ENCODE measurements at places on chromosomes 3 and 15.

DNA sequence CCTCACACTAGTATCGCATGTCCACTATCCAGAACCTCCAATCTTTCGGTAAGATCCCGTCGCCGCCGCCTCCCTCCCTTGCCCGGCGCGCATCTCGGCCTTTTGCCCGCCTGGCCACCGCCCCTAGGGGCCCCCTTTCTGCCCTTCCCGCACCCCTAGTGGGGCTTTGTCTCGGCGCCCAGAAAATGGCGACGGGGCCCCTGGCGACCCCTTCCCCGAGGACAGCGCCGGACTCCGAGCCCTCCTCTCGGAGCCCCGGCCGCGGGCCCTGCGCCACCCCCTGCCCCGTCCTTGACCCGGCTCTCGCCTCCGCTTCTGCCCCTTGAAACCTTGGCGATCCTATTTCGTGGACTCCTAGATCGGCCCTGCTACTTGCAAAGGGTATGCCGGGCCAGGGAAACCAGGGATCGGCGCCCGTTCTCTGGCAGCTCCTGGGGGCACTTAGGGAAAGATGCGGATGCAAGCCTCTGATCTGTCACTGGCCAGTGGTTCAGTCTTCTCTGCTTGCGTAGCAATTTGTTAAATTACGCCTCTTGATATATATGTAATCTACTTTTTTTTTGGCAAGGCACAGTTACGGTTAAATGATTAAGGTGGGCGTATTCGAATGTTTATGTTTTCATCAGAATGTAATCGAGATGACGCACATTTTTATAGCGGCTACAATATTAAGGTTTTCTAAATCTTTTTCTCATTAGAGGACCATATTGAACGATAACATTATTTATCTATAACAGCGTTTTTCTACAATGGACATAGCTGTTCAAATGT, 603 bp downstream of the EIF1B start:
- H3K27ac ChIP-seq, result peak overlapping the region; percentile 99
- peaks cover 7% of the 10 kb centered on the region for H3K4me1 ChIP-seq
- peak overlapping the region; percentile 100 for H3K4me3 ChIP-seq
- no peaks in the 10 kb centered on the region for H3K36me3 ChIP-seq
- peaks cover 3% of the 10 kb centered on the region for H3K27me3 ChIP-seq

DNA sequence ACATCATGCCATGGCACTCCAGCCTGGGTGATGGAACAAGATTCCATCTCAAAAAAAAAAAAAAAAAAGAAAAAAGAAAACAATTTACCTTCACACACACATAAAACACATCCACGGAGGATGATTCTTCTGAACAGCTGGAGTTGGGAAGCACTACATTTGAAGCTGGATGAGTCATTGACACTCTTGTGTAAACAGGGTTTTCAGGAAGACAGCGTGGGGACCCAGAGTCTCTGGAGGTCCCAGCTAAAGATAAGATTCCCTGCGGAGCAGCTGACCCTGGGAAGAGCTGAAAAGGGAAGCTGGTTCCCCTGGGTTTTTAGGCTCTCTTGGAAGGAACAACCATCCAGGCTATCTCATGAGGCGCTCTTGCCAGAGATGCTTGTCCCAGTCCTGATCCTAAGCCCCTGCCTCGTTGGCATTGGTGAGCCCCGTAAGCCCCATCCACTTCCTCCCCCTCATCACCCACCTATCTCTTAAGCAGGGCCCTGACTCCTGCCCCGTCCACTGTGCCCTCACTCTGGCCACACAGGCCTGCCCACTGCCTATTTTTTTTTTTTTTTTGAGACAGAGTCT, 32.0 kb upstream of the FURIN start:
- H3K4me1 ChIP-seq, result no peaks in the 10 kb centered on the region
- DNase-seq, result no peak
- no peak overlapping the region for H3K4me3 ChIP-seq
- no peak overlapping the region for H3K27ac ChIP-seq
- no peaks in the 10 kb centered on the region for H3K36me3 ChIP-seq
- peaks cover 2% of the 10 kb centered on the region for H3K27me3 ChIP-seq

GRCh38 chr3:164371681-164372080, 706.6 kb downstream of the SI start:
- no peaks in the 10 kb centered on the region for H3K4me1 ChIP-seq
- H3K36me3 ChIP-seq, result no peaks in the 10 kb centered on the region
- DNase-seq, result no peak
- no peak overlapping the region for H3K27ac ChIP-seq
- no peaks in the 10 kb centered on the region for H3K27me3 ChIP-seq

GRCh38 chr3:168977716-168978374, 685.7 kb downstream of the MECOM start:
- H3K27me3 ChIP-seq, result no peaks in the 10 kb centered on the region
- no peak for DNase-seq
- H3K4me1 ChIP-seq, result no peaks in the 10 kb centered on the region
- no peak overlapping the region for H3K4me3 ChIP-seq

DNA sequence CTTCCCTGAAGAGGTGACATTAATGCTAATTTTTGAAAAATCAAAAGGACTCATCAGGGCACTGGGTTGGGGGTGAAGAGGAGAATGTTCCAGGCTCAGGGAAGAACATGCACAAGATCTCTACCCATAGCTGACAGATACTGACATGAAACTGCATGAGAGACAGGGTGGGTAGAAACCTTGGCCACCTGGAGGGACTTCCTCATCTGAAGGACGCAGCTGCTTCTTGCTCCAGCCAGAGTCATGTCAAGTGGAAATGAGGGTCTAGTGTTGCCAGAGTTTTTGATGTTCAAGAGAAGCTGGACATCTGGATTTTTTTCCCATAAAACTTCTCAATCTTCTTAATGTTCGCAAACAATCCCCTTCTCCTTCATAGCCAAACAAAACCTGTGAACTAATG, 29.7 kb downstream of the AMOTL2 start:
- H3K27me3 ChIP-seq, result peaks cover 9% of the 10 kb centered on the region
- no peak for DNase-seq
- peaks cover 11% of the 10 kb centered on the region for H3K36me3 ChIP-seq
- H3K4me1 ChIP-seq, result peaks cover 6% of the 10 kb centered on the region
- no peak overlapping the region for H3K4me3 ChIP-seq

- no peaks in the 10 kb centered on the region for H3K36me3 ChIP-seq
- no peak overlapping the region for H3K4me3 ChIP-seq
- no peak for DNase-seq
- no peaks in the 10 kb centered on the region for H3K4me1 ChIP-seq
- H3K27me3 ChIP-seq, result no peaks in the 10 kb centered on the region
- H3K27ac ChIP-seq, result no peak overlapping the region
Observed at GRCh38 chr3:43726521-43726920, 35.8 kb downstream of the ABHD5 start.

DNA sequence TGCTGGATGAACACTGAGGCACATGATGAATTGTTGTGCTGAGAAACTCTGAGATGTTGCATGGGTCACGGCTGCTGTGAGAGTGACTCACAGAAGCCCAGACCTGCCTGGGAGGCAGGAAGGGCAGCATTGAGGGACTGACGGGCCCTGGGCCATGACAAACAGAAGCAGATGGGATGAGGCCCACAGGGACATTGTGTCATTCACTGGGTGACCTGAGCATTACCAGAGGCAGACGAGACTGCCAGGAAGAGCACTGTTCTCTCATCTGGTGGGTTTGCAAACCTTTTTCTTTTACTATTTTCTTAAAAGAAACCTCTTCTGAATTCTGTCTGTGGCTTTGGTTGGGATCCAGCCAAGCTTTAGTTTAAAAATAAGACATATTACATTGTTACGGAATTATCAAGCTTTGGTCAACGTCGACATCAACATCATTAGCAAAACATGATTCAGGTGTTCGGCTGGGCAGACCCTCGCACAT, 67.8 kb downstream of the BDH1 start:
- H3K36me3 ChIP-seq, result no peaks in the 10 kb centered on the region
- DNase-seq, result peak; percentile 66
- H3K4me3 ChIP-seq, result peak overlapping the region; percentile 76
- H3K27ac ChIP-seq, result peak overlapping the region; percentile 97
- peaks cover 33% of the 10 kb centered on the region for H3K4me1 ChIP-seq
- no peaks in the 10 kb centered on the region for H3K27me3 ChIP-seq

DNA sequence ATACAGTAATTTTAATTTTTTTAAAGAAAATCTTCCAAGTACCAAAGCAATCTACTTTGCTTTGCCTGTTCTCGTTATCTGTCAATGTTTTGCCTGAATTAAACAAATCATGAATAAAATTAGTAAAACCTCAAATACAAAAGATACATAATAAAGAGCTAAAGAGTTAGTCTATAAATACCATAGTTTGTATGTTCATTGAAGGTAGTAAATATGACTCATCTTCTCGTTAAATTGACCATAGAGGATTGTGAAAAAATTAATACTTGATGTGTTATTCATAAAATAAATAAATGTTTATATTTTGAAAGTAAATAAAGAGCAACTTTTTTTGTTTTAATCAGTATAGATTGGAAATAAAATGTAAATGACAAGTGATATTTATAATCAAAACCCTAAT, 246.5 kb upstream of the PLSCR5 start:
- H3K4me3 ChIP-seq, result no peak overlapping the region
- H3K36me3 ChIP-seq, result no peaks in the 10 kb centered on the region
- no peak overlapping the region for H3K27ac ChIP-seq
- no peaks in the 10 kb centered on the region for H3K27me3 ChIP-seq
- no peak for DNase-seq

DNA sequence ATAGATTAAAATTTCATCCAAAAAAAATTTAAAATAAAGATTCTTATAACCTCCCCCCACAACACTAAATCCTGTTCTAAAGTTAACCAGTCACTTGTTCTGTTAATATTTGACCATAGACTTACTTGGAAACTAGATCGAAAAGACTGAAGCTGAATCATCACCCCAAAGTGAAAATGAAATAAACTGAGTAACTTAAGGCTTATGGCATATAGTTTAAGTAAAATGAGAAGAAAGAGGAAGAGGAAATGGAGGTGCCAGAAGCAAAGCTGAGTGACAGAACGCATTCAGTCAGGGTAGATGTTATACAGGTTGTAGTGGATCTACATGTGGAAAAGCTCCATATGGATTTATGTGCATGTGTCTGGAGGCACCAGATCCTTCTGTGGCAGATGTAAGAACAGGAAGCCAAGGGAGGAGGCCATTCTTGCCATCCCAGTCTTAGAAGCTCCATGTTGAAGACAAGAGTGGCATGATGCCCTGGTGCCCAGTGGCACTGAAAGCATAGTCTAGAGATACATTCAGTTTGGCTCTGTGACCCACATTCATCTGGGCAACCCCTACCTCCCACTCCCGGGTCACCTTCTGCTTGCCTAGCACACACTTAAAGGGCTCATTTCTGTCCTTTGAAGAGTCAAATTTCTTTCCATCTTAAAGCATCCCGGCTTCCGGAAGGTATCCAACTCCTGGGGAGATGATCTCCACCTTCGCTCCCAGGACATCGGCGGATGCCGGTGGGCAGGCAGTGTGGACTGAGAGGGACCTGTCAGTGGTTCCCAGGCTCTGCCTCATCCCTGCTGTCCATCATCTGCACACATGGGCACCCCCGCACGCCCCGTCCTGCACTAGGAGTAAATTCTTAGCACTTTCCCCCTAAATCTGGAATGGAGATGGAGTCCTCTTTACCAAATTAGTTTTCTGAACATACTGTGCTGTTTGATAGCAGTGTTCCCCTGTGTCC, 90.8 kb downstream of the NEO1 start:
- H3K4me3 ChIP-seq, result no peak overlapping the region
- H3K36me3 ChIP-seq, result peaks cover 2% of the 10 kb centered on the region
- no peak overlapping the region for H3K27ac ChIP-seq
- H3K27me3 ChIP-seq, result no peaks in the 10 kb centered on the region

- no peaks in the 10 kb centered on the region for H3K4me1 ChIP-seq
- no peak for DNase-seq
- H3K4me3 ChIP-seq, result no peak overlapping the region
Observed at GRCh38 chr15:98375513-98376340, 272.6 kb upstream of the IGF1R start.

- H3K4me3 ChIP-seq, result no peak overlapping the region
- no peaks in the 10 kb centered on the region for H3K27me3 ChIP-seq
- no peak overlapping the region for H3K27ac ChIP-seq
- H3K36me3 ChIP-seq, result no peaks in the 10 kb centered on the region
- DNase-seq, result no peak
Observed at GRCh38 chr3:61357902-61358301, 106.7 kb upstream of the FHIT start.

DNA sequence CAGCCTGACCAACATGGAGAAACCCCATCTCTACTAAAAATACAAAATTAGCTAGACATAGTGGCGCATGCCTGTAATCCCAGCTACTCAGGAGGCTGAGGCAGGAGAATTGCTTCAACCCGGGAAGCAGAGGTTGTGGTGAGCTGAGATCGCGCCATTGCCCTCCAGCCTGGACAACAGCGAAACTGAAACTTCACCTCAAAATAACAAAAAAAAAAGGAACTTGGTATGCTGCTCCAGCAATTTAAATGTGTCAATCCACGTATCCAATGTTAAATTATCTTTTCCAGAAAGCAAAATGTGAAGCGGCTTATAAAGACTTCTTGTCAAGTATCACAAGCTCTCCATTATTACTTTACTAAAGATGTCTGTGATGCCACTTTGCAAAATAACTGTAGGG, 9.9 kb upstream of the ARIH1 start:
- DNase-seq, result no peak
- no peaks in the 10 kb centered on the region for H3K27me3 ChIP-seq
- H3K36me3 ChIP-seq, result no peaks in the 10 kb centered on the region

GRCh38 chr3:115469649-115470048, 153.7 kb upstream of the GAP43 start:
- no peak for DNase-seq
- H3K36me3 ChIP-seq, result no peaks in the 10 kb centered on the region
- no peaks in the 10 kb centered on the region for H3K27me3 ChIP-seq
- no peak overlapping the region for H3K27ac ChIP-seq
- H3K4me3 ChIP-seq, result no peak overlapping the region

GRCh38 chr3:2872884-2873283, 237.3 kb downstream of the IL5RA start:
- no peaks in the 10 kb centered on the region for H3K36me3 ChIP-seq
- peaks cover 9% of the 10 kb centered on the region for H3K4me1 ChIP-seq
- no peaks in the 10 kb centered on the region for H3K27me3 ChIP-seq
- no peak overlapping the region for H3K4me3 ChIP-seq
- no peak overlapping the region for H3K27ac ChIP-seq

DNA sequence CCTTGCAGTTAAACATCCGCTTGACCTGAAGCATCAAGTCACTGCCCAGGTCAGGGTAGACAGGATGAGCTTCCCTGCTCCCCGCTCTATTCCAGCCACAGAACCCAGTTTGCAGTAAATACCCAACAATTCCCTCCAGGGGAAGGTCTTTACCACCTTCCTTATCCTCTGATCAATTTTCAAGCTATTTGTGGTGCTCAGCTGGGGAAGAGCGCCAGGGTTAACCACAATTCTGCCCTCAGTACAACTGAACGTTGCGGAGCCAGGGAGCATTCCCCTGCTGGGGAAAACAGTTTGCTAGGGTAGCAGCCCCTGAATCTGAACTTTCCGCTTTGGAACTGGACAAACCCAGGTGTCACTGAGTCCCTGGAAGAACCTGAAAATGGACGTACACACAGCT, 28.5 kb downstream of the RBPMS2 start:
- peaks cover 2% of the 10 kb centered on the region for H3K27me3 ChIP-seq
- H3K27ac ChIP-seq, result no peak overlapping the region
- H3K4me1 ChIP-seq, result peaks cover 5% of the 10 kb centered on the region
- H3K36me3 ChIP-seq, result no peaks in the 10 kb centered on the region

GRCh38 chr15:77633134-77633912, 611 bp upstream of the LINGO1 start:
- peak overlapping the region; percentile 78 for H3K4me3 ChIP-seq
- DNase-seq, result peak; percentile 97
- H3K4me1 ChIP-seq, result peaks cover 21% of the 10 kb centered on the region
- H3K36me3 ChIP-seq, result no peaks in the 10 kb centered on the region
- peaks cover 19% of the 10 kb centered on the region for H3K27me3 ChIP-seq

GRCh38 chr15:53837263-53837662, 77.8 kb upstream of the WDR72 start:
- DNase-seq, result no peak
- H3K4me3 ChIP-seq, result no peak overlapping the region
- H3K4me1 ChIP-seq, result peaks cover 5% of the 10 kb centered on the region
- H3K27me3 ChIP-seq, result no peaks in the 10 kb centered on the region

All from glutamatergic neuron (in vitro differentiated cells).